ENCODE measurements at places on chromosomes 12 and 14.
A peak's percentile ranks its signal among the peaks of the same experiment; 100 is the strongest.

DNA sequence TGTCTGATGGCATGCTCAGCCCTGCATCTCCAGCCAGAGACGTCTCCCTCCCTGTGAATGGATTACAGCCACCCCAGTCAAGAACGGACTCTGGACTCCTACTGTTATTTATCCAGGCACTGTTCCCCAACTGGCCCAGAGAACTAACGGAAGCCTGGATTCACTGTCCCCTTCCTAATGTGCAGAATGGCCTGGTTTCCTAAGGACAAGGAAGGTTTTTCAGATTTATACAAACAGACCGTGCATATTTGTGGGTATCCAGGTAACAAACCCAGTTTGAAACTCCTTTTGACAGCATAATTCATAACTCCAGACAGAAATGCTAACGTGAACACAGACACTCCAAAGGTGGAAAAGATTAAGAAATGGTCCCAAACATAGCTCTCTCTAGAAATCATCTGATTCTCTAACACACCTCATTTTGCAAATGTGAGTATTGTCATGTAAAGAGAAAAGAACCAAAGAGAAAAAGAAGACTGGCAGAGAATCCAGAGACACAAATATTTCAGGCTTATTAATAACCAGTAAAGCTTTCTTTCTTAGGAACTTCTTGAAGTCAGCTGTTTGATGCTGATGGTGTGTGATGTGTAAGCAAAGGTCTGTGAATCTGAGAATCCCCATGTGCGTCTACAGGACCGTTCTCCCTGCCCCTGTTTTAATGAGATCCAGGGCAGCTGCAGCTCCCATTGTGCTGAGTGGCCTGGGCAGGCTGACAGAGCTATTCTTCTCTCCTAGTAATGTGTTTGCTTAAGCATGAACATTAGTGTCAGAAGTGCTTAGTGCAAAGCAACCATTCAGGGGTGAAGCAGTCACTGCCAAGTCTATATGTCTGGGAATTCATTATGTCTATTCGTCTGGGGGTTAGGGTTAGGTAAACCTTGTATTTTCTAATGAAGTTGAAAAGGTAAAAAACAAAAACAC, 86.8 kb upstream of the HIF1A start:
- DNase-seq, result peak; percentile 73

DNA sequence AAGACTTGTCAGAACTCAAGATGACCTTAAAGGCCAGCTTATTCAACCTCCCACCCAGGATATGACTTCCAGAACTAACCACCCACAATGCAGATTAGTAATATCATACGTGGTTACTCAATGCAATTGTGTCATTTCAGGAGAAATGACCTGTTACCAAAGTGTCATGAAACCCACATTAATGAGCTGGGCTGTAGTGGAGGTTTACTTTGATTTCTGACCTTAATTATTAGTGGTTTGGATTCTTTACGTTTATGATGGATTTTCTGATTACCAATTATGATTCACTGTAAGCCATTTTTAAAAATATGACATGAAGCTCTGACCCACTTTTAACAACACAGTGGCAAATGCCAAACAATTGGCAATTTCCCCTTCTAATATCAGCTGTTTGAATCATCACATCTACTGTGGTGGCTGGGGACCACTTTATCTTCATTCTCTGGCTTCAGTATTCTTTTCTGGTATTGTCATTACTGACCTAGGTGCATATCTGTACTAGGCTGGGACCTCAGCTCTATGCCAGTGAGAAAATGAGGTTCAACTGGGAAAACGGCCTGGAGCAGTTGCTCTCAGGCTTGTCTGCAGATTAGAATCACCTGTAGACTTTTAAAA, 223.3 kb downstream of the RGS6 start:
- no peak for DNase-seq

GRCh38 chr12:76340680-76341435, 7.4 kb downstream of the BBS10 start:
- no peak for DNase-seq

DNA sequence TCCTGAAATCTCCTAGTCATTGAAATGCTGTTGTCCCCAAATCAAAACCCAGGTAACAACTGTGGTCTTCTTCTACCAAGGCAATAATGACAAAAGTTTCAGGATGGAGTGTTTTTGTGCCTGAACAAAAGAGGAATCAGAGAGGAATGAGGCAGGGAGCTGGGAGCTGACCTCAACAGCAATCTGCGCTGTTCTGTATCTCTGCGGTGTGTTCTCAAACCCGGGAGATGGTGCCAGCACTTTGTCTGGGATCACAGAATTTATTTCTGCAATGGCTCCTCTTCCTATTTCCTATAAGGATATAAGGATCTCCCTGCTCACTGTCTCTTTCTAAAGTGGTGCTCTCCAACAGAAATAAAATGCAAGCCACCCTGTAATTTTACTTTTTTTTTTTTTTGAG, 449 bp upstream of the GLT8D2 start:
- no peak for DNase-seq

DNA sequence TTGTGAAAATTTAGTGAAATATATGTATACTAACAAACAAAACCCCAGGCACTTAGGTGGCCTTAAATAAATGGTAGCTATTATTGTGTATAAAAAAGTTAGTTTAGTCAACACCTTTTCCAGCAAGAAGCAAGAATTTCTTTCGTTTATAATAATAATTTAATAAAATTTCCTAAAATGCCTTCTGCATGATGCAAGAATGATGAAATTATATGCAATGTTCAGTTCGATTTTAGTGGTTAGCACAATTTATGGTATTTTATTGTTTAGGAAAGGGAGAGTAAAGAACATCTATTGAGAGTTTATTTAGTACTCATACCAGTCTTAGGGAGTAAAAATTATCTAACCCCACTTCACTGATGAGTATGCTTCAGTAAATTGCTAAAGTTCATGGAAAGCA, 290.8 kb downstream of the APAF1 start:
- DNase-seq, result no peak

GRCh38 chr12:107761502-107761904, 566 bp upstream of the PRDM4 start:
- DNase-seq, result peak; percentile 75

GRCh38 chr14:51593397-51593796, 58.3 kb upstream of the FRMD6 start:
- no peak for DNase-seq

DNA sequence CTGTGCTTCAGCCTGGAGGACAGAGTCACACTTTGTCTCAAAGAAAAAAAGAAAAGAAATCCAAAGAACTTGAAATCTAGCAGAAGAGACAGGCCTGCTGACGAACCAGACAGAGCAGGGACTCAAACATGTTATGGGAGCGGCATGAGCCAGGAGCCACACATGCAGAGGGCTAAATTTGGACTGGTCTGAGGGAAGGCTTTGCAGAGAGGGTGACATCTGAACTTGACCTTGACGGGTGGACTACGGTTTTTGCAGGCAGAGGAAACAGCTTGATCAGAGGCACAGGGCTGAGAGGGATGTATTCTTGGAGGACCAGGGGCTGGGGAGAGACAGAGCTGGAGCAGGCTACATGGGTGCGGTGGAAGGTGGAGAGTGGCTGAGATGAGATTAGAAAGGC, 20.5 kb upstream of the SLC24A4 start:
- DNase-seq, result no peak

DNA sequence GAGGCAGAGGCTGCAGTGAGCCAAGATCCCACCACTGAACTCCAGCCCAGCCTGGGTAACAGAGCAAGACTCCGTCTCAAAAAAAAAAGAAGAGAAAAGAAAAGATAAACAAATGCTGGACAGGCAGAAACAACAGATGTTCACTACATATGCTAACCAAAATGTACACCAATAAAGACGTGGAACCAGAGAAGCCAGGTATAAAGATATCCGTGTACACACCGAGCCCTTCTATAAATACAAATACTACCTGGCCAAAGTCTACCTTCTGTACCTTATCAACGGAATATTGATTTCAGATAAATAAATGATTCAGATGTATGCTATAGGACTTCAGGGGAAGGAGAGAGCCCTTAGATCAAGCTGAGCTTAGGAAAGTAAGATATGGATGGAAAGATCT, 10.8 kb upstream of the KRT8 start:
- DNase-seq, result no peak

- no peak for DNase-seq
These were observed 234.2 kb upstream of the ARHGAP5 start for GRCh38 chr14:31842899-31843298.

GRCh38 chr14:100032738-100033137, 32.5 kb upstream of the EVL start:
- DNase-seq, result no peak

GRCh38 chr14:39868949-39869348, 436.7 kb upstream of the FBXO33 start:
- no peak for DNase-seq

GRCh38 chr12:96401076-96401871, 1.0 kb upstream of the CDK17 start:
- DNase-seq, result peak; percentile 54

GRCh38 chr12:76762601-76762980, 1.3 kb upstream of the ZDHHC17 start:
- DNase-seq, result peak; percentile 23

GRCh38 chr12:109387425-109388166, 39.9 kb downstream of the MYO1H start:
- DNase-seq, result peak; percentile 28

DNA sequence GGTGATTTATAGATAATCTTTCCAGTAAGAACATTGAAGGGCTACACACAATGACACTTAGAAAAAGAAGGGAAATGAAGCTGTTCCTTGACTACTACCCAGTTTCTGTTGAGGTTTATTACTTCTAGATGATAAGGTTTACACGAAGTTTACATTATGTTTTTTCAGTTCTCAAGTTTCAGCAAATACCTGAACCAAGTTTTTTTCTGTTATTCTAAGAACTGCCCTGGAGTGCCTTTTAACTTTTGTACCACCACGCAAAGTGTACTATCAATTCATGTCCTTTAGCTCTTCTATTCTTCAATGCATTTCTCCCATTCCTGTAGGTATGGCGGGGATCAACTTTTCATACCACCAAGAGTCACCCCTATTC, 5.8 kb downstream of the FBXL14 start:
- no peak for DNase-seq

DNA sequence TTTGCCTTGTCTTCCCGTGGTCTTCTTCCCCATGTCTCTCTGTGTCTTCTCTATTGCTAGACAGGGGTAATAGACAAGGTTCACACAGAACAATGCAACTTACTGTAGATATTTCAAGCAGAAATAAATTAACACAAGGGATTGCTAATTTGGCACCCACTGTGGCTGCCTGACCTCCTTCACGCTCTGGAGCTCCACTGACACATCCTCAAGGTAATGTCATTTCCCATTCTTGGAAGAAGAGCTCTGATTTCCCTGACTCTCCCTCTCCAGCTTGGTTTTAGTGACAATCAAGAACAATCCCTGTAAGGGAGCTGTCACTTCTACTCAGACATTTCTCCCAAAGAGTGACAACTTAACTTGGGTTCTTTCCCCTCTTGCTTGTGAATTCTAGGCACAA, 105.4 kb upstream of the NAP1L1 start:
- no peak for DNase-seq

- DNase-seq, result no peak
These were observed 143.4 kb upstream of the C14orf180 start for GRCh38 chr14:104436047-104436591.

DNA sequence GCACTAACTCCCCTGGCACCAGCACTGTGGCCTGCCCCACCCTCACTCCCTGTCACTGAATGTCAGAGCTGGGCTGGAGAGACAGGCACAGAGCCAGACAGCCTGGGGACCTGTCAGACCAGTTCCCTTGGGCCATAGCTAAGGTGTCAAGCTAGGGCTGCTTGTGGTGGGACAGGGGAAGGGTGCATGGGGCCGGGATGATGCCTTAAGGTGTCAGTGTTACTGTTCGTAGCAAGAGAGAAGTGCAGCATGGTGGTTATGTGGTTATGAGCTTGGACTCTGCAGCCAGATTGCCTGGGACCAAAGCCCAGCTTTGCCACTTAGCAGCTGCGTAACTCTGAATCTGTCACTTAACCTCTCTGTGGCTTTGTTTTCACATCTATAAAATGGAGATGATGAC, 3.8 kb downstream of the RAPGEF3 start:
- no peak for DNase-seq

GRCh38 chr12:57899010-57899662, 42.2 kb upstream of the ATP23 start:
- DNase-seq, result no peak

DNA sequence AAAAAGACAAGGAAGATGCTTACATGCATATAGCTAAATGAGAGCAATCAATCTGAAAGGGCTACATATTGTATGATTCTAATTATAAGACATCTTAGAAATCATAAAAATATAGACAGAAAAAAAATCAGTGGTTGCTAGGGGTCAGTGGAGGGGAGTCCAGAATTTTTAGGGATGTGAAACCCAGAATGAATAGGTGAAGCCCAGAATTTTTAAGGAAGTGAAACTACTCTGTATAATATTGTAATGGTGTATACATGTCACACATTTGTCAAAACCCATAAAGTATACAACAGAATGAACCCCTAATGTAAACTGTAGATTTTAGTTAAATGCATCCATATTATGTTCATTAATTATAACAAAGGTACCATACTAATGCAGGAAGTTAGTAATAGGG, 713.2 kb downstream of the FLRT2 start:
- no peak for DNase-seq

DNA sequence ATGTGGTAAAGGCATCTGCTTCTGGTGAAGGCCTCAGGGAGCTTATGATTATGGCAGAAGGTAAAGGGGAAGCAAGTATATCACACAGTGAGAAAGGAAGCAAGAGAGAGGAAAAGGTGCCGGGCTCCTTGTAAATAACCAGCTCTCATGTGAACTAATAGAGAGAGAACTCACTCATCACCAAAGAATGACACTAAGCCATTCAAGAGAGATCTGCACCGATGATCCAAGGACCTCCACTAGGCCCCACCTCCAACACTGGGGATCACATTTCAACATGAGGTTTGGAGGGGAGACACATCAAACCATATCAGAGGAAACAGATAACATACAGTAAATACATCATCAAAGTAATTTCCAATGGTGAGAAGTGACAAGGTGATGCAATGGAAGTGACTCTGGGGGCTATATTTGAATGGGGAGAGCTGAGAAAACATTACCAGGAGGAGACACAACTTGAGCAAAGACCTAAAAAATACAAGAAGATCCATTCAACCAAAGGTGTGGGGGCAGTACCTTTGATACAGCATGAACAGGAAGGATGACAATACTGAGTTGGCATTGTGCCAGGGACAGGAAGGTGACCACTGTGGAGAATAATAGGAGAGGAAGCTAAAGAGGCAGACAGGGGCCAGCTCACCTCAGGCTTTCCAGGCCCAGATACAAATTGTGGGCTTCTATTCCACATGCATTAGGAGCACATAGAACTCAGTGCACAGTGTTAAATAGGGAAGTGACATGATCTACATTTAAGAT, 134.4 kb upstream of the GRIP1 start:
- DNase-seq, result no peak

GRCh38 chr14:24376448-24377070, 8.6 kb downstream of the NFATC4 start:
- no peak for DNase-seq

DNA sequence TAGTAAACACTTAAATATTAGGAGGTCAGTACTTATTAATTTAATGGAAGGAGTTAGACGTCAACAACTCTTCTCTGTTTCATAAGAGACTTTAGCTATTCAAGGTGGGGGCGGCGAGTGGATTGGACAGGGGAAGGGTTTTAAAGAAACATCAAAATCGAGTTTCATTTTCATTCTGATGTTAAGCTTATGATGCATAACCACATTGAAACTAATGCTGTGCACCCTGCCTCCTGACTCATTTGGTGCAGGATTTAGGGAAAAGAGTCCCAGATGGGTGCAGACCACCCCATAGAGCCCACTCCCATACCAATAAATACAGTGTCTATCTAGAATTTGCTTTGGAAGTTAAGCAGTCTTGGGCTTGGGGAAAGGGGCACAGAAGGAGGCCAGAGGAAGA, 7.4 kb downstream of the ZBTB39 start:
- DNase-seq, result no peak
